ENCODE measurements at places on chromosomes 13 and 19.

- no peak for DNase-seq
Measured at GRCh38 chr13:83423861-83424260, 458.4 kb downstream of the SLITRK1 start.

DNA sequence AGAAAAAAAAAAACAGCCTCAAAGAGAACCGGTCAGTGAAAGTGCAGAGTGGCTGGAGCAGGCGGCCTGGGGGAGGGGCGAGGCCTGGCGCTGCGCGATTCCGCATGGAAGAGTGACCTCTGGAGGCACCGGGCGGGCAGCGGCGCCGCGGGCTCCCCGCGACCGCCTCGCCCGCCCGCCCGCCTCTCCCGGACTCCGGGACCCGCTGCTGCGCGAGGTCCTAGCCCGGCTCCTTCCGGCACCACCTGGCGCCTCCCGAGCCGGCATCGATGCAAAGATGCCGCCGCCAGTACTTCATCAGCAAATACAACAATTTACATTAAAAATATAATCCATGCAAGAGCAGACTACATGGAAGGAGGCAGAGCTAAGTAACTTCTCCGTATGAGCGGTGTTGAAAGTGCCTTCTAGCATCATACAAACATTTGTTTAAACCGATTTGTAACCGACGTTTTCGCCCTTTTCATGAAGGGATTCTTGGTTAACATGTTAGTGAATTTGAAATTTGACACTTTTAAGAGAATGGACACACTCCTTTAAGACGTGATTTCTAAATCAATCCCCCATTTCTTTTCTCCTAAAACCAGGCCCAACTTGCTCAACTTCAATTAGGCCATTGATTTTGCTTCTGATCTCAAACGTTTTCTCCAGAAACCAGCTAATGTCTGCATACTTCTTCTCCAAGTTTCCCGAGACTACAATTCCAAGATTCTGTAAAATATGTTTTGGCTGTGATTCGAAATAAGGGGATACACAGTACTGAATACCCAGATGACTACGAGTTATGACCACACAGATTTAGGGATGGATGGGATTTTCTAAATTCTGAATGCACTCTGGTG, 2.1 kb downstream of the EFNB2 start:
- peak; percentile 50 for DNase-seq

- no peak for DNase-seq
Measured at GRCh38 chr19:5952193-5953029, 25.5 kb downstream of the RANBP3 start.

- no peak for DNase-seq
Measured at GRCh38 chr13:37446503-37446902, 152.1 kb downstream of the POSTN start.

DNA sequence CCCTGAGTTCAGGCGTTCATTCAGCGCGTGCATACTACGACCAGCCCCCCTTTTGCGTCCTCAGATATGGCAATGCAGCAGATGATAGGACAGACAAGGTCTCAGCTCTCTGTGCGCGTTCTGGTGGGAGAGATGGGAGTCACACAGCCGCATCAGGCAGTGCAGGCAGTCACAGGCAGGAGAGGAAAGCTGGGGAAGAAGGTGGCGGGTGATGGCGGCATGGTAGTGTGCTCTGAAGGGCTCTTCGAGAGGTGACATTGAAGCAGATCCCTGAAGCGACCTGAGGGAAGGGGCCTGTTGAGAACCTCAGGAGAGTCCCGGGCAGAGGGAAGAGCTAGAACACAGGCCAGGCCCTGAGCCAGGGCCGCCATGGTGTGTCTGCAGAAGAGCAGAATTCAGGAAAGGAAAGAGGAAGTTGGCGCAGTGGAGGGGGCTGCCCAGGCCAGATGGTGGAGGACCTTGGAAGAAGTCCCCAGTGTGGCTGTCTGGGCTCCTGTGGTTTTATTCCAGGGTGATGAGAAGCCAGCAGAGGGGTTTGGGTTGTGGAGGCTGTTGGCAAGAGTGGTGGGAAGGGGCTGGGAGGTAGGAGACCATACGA, 3.5 kb downstream of the USF2 start:
- no peak for DNase-seq

GRCh38 chr13:94329754-94330551, 149.5 kb downstream of the DCT start:
- no peak for DNase-seq

DNA sequence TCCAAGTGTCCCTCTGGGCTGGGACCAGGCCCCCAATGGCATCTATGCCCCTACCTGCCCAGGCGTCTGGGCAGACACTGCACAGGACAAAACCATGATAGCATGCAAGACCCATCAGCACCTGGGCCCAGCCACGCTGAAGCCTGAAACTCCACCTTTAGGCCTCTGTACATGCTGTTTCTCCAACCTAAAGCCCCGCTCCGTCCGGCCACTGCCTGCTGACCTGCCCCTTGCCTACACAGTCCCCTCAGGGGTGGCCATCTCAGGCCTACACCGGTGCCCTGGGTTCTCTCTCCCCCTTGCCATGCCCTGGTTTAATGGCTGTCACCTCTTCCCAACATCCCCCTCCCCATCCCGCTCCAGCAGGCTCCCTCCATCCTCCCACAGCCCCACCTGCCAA, 15.3 kb downstream of the GJA3 start:
- no peak for DNase-seq
